ENCODE measurements at places on chromosomes 11 and 22.

GRCh38 chr11:77325159-77325558 lies 23.7 kb upstream of the GDPD4 start:
- no peak for DNase-seq

DNA sequence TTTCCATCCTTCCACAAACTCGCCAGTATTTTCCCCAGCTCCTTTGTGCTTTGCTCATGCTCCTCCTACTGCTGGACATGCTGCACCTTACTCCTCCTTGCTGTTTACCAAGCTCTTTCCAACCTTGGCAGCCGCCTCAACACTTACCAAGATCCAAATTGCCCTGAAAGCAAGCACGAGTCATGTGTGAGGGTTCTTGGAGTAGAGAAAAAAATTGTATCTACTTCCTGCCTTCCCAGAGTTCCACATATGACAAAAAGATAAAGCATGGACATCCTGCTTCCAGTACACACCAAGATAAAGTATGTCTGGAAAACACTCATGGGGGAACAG lies 767.5 kb downstream of the NTM start:
- no peak for DNase-seq

DNA sequence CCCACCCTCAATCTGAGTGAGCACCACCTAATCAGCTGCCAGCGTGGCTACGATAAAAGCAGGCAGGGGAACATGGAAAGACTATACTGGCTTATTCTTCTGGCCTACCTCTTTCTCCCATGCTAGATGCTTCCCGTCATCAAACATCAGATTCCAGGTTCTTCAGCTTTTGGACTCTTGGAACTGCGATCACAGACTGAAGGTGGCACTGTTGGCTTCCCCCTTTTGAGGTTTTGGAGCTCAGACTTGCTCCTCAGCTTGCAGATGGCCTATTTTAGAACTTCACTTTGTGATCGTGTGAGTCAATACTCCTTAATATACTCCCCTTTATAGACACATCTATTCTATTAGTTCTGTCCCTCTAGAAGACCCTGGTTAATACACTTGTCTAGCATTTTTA lies 543.7 kb upstream of the RAG2 start:
- DNase-seq, result no peak

DNA sequence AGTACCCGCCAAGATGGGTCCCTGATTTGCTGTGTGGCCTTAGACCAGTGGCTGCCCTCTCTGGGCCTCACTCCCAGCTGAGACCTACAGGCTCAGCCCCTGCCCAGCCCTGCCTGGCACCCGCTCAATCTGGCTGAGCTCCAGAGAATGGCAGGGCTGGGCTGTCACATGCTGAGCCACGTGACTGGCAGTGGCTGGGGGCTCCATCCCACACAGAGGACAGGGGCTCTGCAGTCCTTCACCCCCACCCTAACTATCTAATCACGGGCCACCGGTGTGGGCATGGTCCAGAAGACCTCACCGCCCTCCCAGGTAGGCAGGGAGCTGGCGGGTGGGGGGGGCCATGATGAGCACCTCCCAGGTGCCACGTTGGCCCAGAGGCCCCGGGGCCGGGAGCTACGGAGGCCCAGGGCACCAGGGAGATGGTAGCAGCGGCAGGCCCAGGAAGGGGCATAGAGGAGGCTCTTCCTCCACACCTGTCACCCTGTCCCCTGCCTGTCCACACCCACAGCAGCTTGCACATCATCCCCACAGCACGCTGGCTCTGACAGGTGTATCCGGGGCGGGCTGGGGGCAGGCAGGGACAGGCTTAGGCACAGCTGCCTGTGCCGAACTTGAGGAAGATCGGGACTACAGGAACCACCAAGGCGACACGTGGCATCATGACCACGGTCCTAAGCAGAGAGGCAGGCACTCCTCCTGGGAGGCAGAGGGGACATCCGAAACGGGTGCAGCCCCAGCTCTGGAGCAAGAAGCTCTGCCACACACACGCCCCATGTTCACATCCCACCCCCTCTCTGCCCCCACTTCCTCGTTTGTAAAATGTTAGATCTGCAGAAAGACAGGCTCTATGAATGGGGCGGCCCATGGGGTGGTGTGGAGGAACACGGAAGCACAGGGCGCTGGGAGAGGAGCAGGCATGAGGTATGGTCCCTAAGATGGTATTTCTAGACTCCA lies 1.5 kb upstream of the ALDH3B1 start:
- DNase-seq, result no peak

- DNase-seq, result no peak
These were observed 38.4 kb upstream of the EMID1 start for GRCh38 chr22:29167032-29167911.

DNA sequence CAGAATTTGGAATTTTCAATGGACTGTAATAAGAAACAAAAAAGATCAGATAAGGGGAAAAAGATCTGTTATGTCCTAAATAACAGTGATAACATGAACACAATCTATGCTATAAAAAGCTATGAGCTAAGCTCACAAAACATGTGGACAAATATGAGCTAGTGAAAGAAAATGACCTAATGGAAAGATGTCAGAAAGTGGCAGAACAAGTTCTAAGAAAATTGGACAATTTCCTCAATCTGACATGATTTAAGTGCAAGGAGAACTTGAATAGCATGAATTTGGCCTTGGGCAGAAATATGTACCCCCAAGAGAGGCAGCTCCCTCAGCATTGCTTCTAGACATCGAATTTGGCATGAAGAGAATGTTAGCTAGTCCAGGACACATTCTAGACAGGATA lies 212.0 kb upstream of the PGR start:
- no peak for DNase-seq

- no peak for DNase-seq
These were observed 1.2 kb downstream of the CAPRIN1 start for GRCh38 chr11:34052608-34053160.

GRCh38 chr11:120174866-120175265 lies 36.0 kb upstream of the OAF start:
- DNase-seq, result no peak

DNA sequence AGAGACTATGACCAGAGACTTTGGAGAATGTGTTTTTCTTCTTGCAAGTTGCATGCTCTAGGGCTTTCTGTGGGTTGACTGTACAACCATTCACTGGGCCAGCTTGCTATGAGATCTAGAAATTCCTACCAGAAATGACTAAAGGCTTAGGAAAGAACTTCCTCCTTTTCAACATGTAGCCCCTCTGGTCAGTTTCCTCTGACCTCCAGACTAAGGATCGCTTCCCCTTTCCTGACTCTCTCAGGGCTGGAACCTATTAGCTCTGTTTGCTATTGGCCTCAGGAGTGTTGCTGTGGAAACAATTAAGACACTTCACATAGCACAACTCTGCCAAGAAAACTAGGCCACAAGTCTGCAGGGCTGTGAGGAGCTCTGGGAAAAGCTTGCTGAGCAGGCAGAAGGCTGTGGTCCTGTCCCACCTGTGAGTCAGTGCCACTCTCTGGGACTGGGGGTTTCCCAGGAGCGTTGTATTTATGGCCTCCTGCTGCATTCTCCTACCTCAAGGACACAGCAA lies 10.7 kb downstream of the CRY2 start:
- no peak for DNase-seq

DNA sequence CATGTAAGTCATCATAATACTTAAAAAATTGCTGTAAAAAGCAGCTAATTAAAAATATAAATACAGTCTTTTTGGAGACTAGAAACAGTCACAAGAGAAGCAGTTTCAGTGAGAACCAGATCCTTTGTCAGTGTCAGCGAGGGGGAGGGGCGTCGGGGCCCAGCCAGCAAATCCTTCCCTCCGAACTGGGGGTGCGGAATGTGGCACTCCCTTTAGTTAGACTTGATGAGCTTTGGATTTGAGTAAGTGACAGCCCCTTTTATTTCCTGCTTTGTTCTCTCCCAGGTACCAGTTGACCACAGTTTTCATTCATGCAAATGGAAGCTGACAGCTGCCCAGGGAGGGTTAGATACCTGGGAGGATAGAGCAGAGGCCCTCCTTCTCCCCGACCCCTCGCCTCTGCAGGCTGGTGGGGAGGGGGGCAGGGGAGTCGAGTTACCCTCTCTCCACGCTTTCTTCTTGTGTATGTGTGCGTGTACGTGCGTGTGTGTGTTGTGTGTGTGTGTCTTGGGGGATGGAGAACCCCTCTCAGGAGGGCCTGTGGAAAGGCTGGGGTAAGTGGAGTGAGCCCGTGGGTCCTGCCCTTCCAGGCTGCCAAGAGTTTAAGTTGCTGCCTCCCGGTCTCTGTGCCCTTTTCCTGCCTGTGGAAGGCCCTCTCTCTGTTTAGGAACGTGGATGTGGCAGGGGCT lies 38.3 kb downstream of the PTPRJ start:
- no peak for DNase-seq

DNA sequence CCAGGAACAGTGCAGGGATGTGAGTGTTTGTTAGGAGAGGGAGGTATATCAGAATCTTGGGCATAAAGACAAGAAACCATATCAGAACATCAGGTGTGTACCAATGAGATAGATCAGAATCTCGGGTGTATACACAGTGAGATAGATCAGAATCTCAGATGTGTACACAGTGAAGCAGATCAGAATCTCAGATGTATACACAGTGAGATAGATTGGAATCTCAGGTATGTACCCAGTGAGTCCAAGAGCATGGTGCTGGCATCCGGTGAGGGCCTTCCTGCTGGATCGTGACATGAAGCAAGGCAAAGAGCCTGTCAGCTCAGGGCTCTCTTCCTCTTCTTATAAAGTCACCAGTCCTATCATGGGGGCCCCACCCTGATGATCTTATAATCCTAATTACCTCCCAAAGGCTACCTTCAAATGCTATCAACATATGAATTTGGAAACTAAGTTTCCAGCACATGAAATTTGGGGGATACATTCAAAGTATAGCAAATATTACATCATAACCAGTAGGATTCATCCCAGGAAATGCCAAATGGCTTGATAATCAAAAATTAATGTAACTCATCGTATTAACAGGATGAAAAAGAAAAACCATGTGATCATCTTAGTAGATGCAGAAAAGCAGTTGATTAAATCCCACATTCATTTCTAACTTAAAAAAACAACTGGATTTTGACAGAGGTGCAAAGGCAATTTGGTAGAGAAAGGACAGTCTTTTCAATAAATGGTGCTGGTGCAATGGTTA lies 28.6 kb downstream of the PPARA start:
- no peak for DNase-seq

DNA sequence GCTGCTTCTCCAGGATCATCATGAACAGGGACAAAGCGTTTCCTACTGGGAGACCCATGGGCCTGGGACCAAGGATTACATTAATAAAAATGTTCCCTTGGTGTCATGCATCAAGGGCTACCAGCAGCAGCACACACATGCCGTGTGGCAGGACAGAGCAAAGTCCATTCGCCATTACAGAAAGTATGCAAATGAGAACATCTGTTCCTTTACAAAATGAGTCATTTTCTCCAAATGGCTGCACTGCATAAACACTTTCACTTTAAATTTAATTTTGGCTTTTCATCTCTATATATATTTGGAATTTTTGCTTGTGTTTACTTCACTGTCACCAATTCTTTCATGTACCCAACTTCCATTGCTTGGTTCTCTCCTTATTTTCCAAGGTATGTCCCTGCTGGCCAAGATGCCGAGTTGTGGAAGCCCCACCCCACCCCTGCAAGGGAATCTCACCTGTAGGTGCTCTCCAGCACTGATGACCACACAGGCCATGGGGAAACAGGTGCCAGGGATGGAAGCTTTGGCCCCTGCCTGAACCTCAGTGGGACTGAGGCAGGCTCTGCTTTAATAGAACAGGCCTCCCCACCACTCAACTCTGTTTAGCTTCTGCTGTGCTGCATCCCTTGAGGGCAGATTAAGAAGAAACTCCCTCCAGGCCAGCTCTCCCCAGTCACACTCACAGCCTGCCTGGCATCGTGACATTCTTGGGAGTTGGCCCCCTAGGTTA lies 15.6 kb upstream of the GNAZ start:
- no peak for DNase-seq

DNA sequence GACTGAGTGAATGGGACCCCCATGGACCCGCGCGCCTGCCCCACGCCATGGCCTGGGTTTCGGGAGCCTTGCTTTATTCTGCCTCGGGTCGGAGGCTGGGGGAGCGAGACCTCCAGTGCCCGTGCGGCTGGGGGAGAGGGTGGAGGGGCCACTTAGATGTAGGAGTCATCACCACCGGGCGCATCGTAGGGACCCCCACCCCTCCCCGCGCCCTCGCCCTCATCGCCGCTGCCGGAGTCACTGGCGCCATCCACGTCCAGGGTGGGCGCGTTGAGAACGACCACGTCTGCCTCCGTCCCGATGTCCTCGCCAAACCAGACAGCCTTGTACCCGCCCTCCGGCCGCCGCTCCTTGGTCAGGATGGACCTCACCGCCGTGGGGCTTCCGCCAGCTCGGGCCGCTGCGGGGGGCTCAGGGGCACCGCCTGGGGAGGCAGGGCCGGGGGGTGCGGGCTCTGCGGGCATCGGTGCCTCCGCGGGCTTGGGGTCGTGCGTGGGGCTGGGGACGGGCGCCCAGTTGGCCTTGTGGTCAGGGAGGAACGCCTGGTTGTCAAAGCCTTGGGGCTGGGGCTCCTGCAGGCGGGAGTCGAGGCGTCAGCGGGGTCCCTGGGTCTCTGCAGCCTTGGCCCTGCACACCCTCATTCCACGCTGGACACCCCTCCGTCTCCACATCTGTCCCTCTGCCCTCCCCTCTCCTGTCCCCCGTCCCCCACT lies 1.6 kb upstream of the IRF7 start:
- no peak for DNase-seq
